Right cardiac atrium (tissue), 5 donors: ENCODE measurements at places on chromosomes 3 and 15.

DNA sequence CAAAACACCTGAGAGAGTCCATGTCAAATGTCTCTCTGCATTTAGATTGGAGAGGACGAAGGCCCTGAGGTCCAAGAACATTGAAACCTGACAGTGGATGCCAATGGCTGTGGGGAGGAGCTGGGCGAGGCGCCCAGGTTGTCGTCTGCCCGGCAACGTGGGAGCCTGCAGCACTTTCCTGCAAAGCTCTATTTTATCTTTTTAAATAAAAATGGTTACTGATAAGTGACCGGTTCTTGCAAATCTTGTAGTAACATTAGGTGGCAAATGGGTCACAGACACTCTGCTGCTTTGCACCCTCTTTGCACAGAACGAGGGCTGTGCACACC is 19.5 kb upstream of the FANCD2 start:
- DNase-seq: no peak

DNA sequence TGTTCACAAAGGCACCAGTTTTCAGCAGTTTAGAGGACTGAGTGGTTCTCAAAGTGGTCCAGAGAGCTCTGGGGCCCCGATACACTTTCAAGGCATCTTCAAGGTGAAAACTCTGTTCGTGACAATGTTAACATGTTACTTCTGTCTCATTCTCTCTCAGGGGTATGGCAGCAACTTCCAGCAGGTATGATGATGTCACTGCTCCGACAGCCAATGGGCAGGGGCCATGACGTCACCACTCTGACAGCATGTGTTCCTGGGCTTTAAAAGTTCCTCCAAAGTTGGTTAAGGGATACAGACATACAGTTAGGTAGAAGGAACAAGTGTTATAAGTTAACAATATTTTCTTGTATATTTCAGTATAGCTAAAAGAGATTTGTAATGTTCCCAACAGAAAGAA is 87.9 kb downstream of the KLF15 start:
- no peak for DNase-seq

GRCh38 chr15:49435174-49435573 is 12.1 kb downstream of the FGF7 start:
- no peak for DNase-seq

DNA sequence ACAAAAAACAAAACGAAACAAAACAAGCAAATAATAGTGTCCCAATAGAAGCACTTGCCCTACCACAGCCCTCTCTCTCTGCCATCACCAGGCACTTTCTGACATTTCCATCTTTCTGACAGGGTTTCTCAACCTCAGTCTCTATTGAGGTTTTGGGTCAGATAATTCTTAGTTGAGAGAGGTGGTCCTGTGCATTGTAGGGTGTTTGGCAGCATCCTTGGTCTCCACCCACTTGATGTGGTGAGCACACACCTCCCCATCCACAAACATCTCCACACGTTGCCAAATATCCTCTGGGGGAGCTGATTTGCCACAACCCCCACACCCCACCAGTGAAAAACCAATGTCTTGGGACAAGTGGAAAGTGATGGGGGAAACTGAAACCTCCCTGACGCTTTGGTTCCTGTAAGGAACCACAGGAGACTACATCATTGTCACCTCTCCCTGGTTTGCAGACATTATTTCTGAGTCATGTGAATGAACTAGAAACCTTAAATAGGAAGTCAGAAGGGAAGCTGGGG is 733.7 kb upstream of the CFAP20DC start:
- no peak for DNase-seq

DNA sequence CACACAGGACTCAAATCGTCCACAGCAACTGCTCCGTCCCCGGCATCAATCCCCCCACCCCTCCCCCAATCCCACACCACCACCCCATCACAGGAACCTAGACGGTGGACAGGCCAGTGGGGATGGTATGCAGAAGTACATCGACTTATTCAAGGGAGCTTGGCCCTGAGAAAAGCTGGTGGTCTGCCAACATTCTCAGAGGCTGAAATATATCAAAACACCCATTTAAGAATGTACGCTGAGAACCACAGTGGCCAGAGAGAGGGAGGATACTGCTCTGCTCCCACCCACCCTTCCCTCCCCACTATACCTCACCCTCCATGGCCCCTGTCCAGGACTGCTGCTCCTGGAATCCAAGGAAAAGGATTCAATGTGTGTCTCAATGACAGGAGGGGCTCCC is 12.4 kb upstream of the USP3 start:
- no peak for DNase-seq

- peak; percentile 42 for DNase-seq
Measured at GRCh38 chr3:46703013-46703520, 1.9 kb downstream of the TMIE start.

DNA sequence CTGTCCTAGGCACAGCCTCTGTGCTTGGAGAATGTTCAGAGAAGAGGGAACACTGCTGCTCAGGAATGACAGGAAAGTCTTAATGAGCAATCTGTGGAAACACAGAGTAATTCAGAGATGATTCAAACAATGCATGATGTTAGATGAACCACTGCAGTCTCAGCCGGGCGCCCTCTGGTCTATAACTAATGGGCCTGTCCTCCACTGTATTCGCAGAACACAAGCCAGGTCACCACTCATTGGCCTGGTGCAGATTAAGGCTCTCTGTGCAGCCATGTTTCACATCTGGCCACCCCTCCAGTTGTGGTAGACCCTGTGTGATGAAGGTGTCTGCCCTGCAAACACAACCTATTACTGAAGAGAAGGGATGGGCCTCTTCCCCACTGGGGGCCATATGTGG is 281.7 kb upstream of the ROPN1 start:
- DNase-seq: no peak

- no peak for DNase-seq
Measured at GRCh38 chr15:55937040-55937439, 56.4 kb downstream of the NEDD4 start.

DNA sequence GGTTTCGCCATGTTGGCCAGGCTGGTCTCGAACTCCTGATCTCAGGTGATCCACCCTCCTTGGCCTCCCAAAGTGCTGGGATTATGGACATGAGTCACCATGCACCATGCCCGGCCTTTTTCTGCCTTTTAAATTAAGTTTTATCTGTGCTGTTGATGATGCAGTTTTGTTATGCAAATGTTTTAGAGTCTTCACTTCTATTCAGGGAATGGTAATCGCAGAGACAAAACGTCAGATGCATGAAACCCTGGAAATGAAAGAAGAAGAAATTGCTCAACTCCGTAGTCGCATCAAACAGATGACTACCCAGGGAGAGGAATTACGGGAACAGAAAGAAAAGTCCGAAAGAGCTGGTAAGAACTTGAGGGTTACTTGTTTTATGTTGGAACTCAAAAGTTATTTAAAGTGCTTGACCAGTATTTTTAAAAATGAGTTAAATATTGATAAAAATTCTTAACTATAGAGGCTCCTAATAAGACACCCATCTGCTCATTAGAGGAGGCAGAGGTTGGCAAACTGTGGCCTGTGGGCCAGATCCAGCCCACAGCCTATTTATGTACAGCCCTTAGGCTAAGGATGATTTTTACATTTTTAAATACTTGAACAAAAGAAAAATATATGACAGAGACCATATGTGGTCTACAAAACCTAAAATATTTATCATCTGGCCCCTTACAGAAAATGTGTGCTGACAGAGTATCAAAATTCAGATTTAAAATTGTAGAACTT is 127.8 kb upstream of the LRRFIP2 start:
- DNase-seq: no peak

GRCh38 chr15:35078221-35078915 is 6.7 kb downstream of the NANOGP8 start:
- no peak for DNase-seq

- no peak for DNase-seq
Measured at GRCh38 chr3:19264424-19264823, 116.1 kb downstream of the KCNH8 start.

DNA sequence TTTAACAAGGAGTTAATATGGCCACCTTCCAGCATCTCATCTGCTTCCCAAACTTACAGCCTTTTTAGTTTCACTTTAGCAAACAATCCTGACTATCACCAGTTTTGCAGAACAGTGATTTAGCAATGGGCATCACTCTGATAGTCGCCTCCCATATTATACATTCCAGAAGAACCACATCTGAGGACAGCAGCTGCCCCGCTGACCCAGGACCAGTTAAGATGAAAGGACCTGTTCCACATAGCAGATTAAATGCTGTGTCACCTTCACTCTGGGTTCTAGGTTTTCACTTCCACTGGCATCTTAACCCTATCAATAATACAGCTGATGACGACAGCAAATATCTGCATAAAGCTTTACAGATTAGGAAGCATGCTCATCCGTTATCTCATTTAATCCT is 99.8 kb downstream of the TRIM69 start:
- DNase-seq: no peak

DNA sequence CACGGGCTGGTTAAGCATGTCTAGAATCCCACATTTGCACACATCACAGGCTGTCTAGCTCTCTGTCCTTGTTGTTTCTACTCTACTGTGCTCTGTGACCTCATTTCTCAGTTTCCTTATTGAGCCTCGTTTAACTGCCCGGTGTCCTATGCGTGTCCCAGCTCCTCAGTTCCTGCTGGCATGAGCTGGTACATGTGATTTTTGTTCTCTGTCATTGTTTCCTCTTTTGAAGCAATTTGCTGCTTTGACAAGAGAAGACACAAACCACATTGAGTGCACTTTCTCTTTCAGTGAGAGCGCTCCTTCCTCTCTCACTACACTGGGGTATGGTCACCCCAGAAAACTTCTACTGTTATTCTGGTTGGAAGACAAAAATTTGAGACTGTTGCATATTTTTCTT is 563.5 kb downstream of the PDCD6IP start:
- DNase-seq: no peak

DNA sequence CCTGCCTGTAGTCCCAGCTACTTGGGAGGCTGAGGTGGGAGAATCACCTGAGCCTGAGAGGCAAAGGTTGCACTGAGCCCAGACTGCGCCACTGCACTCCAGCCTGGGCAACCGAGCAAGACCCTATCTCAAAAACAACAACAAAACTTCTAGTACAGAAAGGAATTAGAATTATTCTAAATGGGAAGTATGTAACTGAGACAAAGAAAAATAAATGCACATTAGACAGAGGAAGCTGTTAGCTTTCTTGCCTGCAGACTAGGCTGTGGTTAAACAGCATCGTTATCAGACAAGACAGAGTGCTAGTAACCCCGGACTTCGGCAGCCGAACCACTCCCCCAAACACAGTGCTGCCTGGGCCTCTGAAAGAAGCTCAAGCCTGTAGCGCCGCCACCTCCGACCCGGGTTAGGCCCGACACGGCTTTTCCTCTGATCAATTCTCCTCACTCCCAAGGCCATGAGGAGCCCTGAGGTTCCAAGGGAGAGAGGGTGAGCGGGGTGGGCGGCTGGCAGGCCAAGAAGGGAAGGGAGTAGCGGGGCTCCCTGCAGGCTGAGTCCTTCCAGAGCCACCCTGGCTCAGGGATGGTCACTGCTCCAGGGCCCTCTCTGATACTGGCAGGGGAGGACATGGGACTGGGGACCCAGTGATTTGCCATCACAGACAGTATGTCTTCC is 44.8 kb upstream of the MUC4 start:
- no peak for DNase-seq

DNA sequence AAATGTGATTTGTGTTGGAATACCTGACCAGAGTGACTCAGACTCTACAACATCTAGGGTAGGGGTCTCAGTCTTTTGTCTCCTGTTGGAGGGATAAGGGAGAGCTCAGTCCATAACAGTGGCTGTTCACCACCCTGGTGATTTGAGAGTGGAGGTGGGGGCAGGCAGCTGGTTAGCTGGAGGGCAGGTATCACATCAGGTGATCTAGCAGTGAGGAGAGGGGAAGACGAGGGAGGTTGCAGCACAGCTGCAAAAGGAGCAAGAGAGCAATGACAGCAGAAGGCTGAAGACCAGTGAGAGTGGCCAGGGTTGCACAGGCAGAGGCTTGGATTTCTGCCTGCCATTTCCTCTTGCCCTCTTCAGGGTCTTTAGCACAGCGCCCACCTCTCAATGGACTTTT is 38.4 kb downstream of the PLCL2 start:
- DNase-seq: no peak

- DNase-seq: no peak
Measured at GRCh38 chr3:120244834-120245225, 40.2 kb downstream of the GPR156 start.

- DNase-seq: no peak
Measured at GRCh38 chr3:58488967-58489366, 2.9 kb upstream of the KCTD6 start.
